Large intestine (tissue), 12 donors: ENCODE measurements at places on chromosomes 5 and 9. TPM values are rescaled to one million over a fixed set of nuclear protein-coding genes. Genes with fewer than 3 reads are reported as not detected.
A peak's percentile ranks its signal among the peaks of the same experiment; 100 is the strongest.

The TMEFF1 gene
- 2.4 TPM for polyA plus RNA-seq

- DNase-seq = no peak
Observed at GRCh38 chr5:145111420-145111819, 723.7 kb downstream of the PRELID2 start.

The RAD50 gene
- polyA plus RNA-seq = 31.1 TPM

DNA sequence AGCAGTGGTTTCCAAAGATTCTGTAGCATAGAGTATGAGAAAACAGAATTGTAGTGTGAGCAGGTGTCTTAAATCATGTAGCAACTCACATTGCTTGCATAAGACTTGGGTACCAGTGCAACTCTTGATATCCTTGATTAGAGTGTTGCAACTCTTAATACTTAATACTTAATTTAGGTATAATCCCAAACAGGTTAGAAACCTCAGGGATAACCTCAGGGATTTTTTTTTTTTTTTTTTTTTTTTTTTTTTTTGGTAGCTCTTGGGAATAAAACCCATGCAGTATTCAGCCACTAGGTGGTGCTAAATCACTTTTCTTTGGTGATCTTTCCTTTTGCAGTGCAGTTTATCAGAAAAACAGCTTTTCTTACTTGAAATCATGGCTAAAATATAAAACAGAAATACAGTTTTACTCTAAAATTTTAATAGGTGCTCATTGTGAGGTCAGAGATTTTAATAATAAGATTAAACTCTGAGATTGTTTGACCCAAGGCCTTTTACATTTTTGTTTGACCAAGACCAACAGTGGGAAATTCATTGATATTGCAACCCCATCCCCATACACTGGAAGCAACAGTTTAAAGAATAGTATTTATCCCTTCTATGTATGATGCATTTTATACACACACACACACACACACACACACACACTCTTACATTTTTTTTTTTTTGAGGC lies 55.3 kb downstream of the ERAP1 start:
- DNase-seq = peak; percentile 48

The NFIB gene
- polyA plus RNA-seq = 16.6 TPM

The PCDHB12 gene
- 1.2 TPM for polyA plus RNA-seq

GRCh38 chr9:129322641-129323375 lies 144.7 kb upstream of the IER5L start:
- DNase-seq = no peak

DNA sequence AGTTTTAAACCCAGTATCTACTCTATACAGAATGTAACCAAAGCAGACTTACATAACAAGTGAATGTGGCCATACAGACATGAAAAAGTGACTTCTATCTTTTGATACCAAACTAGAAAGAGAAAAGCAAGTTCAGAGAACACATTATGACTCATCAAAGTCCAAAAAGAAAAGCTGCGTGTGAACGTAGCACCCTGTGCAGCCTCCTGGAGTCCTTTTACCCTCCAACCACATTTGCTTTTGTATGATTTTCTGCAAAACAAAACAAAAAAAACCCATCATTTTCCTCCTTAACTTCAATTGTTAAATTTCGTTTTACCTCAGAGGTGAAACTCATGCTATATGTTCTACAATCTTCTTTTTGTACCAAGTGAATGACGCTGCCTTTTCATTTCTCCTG lies 2.8 kb upstream of the SMARCA2 start:
- DNase-seq = no peak

GRCh38 chr9:114046237-114046755 lies 31.8 kb downstream of the AMBP start:
- no peak for DNase-seq

- peak; percentile 12 for DNase-seq
Observed at GRCh38 chr9:70901013-70901412, 220.4 kb downstream of the TRPM3 start.

GRCh38 chr5:151483176-151483575 lies 35.8 kb downstream of the SLC36A1 start:
- DNase-seq = no peak
